ENCODE measurements at places on chromosomes 7 and 10. TPM values are rescaled to one million over a fixed set of nuclear protein-coding genes. Genes with fewer than 3 reads are reported as not detected.

Gene SLC13A1
- not detected for polyA plus RNA-seq

Gene NUTM2A
- 1.1 TPM for polyA plus RNA-seq

Gene TMEM229A
- not detected for polyA plus RNA-seq

- H3K27me3 ChIP-seq: no peaks in the 10 kb centered on the region
- H3K4me1 ChIP-seq: no peaks in the 10 kb centered on the region
- no peak for DNase-seq
- no peaks in the 10 kb centered on the region for H3K36me3 ChIP-seq
- no peak overlapping the region for H3K27ac ChIP-seq
- H3K4me3 ChIP-seq: no peak overlapping the region
These were observed 202.8 kb downstream of the RAPGEF5 start for GRCh38 chr7:22154143-22154529.

Gene SORCS3
- polyA plus RNA-seq: not detected

GRCh38 chr10:4254101-4254994 lies 469.3 kb upstream of the KLF6 start:
- no peaks in the 10 kb centered on the region for H3K27me3 ChIP-seq
- peak overlapping the region; percentile 61 for H3K27ac ChIP-seq
- no peaks in the 10 kb centered on the region for H3K36me3 ChIP-seq
- no peak for DNase-seq
- H3K4me1 ChIP-seq: peaks cover 7% of the 10 kb centered on the region

GRCh38 chr7:53050433-53050832 lies 15.0 kb downstream of the POM121L12 start:
- H3K4me3 ChIP-seq: no peak overlapping the region
- no peaks in the 10 kb centered on the region for H3K36me3 ChIP-seq
- H3K4me1 ChIP-seq: no peaks in the 10 kb centered on the region
- H3K27me3 ChIP-seq: no peaks in the 10 kb centered on the region

DNA sequence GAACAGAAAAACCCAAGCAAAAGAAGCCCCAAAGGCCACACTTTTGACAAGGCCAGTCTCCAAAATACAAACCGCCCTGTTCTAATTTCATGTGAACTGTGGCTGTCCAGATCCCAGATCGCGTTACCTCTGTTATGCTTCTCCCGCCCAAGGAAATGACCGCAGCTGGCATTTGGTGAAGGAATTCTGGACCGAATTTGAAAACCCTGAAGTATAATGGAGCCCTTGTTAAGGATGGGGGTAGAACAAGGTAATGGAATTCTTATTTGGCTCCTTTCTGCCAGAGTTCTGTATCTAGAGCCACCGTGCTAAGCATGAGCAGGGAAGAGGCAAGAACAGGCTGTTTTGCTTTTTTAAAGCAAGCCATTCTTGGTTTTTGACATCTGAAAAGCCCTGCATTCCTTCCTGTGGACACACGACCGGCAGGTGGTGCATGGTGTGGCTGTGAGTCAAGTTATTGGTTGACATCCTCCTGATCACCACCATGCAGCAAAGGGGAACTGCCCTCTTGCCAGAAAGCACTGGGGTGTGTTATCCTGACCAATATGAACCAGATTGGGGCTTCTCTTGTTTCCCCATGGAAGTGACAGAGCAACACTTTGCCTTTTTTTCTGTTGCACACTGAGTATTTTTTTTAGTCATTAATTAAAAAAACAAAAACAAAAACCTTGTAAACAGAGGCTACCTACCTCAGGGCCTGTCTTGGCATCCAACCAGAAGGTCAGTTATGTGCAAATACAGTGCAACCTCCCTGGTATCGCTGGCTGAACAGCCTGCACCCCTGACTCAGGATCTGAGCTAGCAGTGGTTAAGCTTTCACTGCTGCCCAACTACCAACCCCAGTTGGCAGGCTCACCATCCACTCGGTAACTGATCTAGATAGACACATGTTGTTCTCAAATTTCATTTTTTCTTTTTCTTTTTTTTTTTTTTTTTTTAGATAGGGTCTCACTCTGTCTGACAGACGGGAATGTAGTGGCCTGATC lies 14.2 kb downstream of the UCMA start:
- peak; percentile 84 for DNase-seq
- peaks cover 16% of the 10 kb centered on the region for H3K4me1 ChIP-seq
- peak overlapping the region; percentile 47 for H3K27ac ChIP-seq
- H3K36me3 ChIP-seq: no peaks in the 10 kb centered on the region
- no peaks in the 10 kb centered on the region for H3K27me3 ChIP-seq

GRCh38 chr10:4824791-4825310 lies 1.2 kb upstream of the AKR1E2 start:
- no peak overlapping the region for H3K27ac ChIP-seq
- H3K36me3 ChIP-seq: no peaks in the 10 kb centered on the region
- peaks cover 9% of the 10 kb centered on the region for H3K4me1 ChIP-seq
- no peak for DNase-seq
- no peak overlapping the region for H3K4me3 ChIP-seq

GRCh38 chr7:46107610-46108217 lies 186.6 kb upstream of the IGFBP3 start:
- no peaks in the 10 kb centered on the region for H3K36me3 ChIP-seq
- H3K27ac ChIP-seq: no peak overlapping the region
- no peaks in the 10 kb centered on the region for H3K27me3 ChIP-seq
- no peak for DNase-seq
- H3K4me3 ChIP-seq: no peak overlapping the region
- no peaks in the 10 kb centered on the region for H3K4me1 ChIP-seq

DNA sequence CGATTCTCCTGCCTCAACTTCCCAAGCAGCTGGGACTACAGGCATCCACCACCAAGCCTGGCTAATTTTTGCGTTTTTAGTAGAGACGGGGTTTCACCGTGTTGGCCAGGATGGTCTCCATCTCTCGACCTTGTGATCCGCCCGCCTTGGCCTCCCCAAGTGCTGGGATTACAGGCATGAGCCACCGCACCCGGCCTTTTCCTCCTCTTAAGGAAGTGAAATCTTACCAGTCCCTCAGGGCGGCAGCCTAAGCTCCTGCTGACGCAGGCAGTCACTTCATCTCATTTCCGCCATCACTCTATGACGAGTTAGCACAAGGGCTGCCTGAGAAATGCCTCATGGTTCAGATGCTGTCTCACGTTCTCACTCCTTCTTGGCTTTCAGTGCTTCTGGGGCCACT lies 246.0 kb upstream of the SHH start:
- H3K27ac ChIP-seq: no peak overlapping the region
- H3K4me3 ChIP-seq: no peak overlapping the region
- no peaks in the 10 kb centered on the region for H3K36me3 ChIP-seq
- H3K4me1 ChIP-seq: no peaks in the 10 kb centered on the region
- H3K27me3 ChIP-seq: no peaks in the 10 kb centered on the region
- DNase-seq: no peak

- no peak for DNase-seq
- H3K36me3 ChIP-seq: no peaks in the 10 kb centered on the region
- H3K4me1 ChIP-seq: no peaks in the 10 kb centered on the region
- H3K27ac ChIP-seq: no peak overlapping the region
These were observed 12.4 kb downstream of the PCLO start for GRCh38 chr7:83150310-83150709.

Gene HMX2
- polyA plus RNA-seq: not detected

Gene HPSE2
- 0.01 TPM for polyA plus RNA-seq

GRCh38 chr7:86932038-86932512 lies 127.4 kb downstream of the ELAPOR2 start:
- no peaks in the 10 kb centered on the region for H3K27me3 ChIP-seq
- H3K4me3 ChIP-seq: no peak overlapping the region
- no peaks in the 10 kb centered on the region for H3K36me3 ChIP-seq
- no peak for DNase-seq

Gene MOGAT3
- not detected for polyA plus RNA-seq

- H3K36me3 ChIP-seq: no peaks in the 10 kb centered on the region
- peaks cover 6% of the 10 kb centered on the region for H3K27me3 ChIP-seq
- H3K27ac ChIP-seq: no peak overlapping the region
- DNase-seq: no peak
- H3K4me3 ChIP-seq: no peak overlapping the region
- H3K4me1 ChIP-seq: no peaks in the 10 kb centered on the region
These were observed 268.5 kb downstream of the ADARB2 start for GRCh38 chr10:1468811-1469210.

- H3K36me3 ChIP-seq: no peaks in the 10 kb centered on the region
- no peaks in the 10 kb centered on the region for H3K4me1 ChIP-seq
- no peak overlapping the region for H3K27ac ChIP-seq
These were observed 268.0 kb downstream of the FRMD4A start for GRCh38 chr10:14062528-14063260.

Gene PIK3AP1
- 0.17 TPM for polyA plus RNA-seq

Gene SORCS1
- polyA plus RNA-seq: not detected
